CD4-positive, alpha-beta T cell treated with Interleukin-15 for 4 hours (primary cell): ENCODE measurements at places on chromosomes 2 and 18.

GRCh38 chr2:138531913-138532312 lies 30.3 kb downstream of the SPOPL start:
- no peak for DNase-seq

DNA sequence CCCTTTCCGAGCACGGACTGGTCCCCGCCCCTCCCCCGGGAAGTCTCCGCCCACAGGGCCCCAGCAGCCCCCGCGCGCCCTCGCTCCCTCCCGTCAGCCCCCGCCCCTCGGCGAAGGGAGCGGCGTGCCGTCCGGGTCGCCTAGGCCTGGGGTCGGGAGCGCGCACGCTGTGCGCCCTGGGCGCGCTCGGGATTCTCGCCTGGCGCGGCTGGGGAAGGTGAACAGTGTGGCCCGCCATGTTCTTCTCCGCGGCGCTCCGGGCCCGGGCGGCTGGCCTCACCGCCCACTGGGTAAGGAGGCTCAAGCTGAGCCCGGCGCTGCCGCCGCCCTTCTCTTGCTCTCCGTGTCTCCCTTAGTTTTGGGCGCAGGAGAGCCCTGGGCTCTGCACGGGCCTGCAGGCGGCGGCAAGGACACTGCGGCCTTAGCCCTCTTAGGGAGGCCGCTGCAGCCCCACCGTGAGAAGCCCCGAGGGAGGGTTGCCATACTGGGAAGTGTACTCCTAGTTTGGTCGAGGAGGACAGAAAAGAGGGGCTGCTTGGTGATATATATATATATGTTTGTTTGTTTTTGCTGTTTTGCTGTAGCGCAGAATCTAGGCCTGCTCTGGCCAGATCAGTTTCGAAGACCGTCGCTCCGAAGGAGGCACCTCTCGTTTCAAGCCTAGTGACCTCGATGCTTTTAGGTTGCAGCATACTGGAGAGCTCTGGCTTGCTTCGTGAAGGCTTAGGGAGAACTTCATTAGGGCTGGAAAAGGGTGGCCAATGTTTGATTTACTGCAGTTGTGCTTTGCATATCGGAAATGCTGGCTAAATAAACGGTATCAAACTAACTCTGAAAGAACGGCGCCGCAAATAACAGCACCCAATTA lies at the start of gene NDUFV2:
TSS of gene NDUFV2 (plus strand) at position 192 of the 868 bp plus-strand sequence. CDS start at position 237, 45 bp downstream.
- peak; percentile 97 for DNase-seq

GRCh38 chr2:230330725-230331124 lies 3.7 kb downstream of the SP140L start:
- no peak for DNase-seq

DNA sequence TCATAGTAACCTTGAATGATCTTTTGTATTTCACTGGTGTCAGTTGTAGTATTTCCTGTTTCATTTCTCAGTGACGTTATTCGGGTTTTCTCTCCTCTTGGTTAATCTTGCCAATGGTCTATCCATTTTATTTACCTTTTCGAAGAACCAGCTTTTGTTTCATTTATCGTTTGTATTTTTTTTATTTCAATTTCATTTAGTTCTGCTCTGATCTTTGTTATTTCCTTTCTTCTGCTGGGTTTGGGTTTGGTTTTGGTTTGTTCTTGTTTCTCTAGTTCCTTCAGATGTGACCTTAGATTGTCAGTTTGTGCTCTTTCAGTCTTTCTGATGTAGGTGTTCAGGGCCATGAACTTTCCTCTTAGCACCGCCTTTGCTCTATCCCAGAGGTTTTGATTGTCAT lies 36.7 kb downstream of the SP140 start:
- DNase-seq = peak; percentile 6

DNA sequence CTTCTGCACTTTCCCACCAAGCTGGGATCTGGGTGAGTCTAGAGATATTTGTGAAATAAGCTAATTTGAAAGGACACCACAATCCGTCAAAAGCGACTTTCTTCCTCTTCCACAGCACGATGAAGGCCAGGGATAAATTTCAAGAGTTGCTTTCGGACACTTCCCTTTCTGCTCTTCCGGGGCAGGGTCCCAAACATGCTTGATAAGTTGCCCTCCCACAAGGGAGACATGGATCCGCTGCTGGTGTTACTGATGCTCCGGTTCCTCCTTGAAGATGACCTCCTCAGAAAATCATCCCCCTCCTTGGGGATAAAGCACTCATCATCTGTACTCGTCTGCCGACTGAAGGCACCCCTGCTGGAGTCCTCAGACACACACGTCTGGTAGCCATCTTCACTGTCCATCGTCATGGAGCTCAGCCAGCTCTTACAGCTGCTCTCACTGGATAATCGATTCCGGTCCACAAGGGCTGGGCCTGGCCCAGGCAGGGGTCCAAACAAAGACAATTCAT lies 28.2 kb downstream of the CYTIP start:
- no peak for DNase-seq

- DNase-seq = no peak
Measured at GRCh38 chr2:5227062-5227699, 465.0 kb upstream of the SOX11 start.

- DNase-seq = peak; percentile 87
Measured at GRCh38 chr2:96538487-96539214, 2.1 kb downstream of the ARID5A start.

- DNase-seq = no peak
Measured at GRCh38 chr2:32743480-32744236, 115.8 kb downstream of the TTC27 start.

- DNase-seq = no peak
Measured at GRCh38 chr2:241505086-241505780, 3.2 kb downstream of the STK25 start.

- DNase-seq = no peak
Measured at GRCh38 chr2:101846973-101847372, 144.8 kb upstream of the IL1R2 start.

GRCh38 chr2:55416786-55417568 lies 2.7 kb downstream of the CCDC88A start:
- DNase-seq = no peak

DNA sequence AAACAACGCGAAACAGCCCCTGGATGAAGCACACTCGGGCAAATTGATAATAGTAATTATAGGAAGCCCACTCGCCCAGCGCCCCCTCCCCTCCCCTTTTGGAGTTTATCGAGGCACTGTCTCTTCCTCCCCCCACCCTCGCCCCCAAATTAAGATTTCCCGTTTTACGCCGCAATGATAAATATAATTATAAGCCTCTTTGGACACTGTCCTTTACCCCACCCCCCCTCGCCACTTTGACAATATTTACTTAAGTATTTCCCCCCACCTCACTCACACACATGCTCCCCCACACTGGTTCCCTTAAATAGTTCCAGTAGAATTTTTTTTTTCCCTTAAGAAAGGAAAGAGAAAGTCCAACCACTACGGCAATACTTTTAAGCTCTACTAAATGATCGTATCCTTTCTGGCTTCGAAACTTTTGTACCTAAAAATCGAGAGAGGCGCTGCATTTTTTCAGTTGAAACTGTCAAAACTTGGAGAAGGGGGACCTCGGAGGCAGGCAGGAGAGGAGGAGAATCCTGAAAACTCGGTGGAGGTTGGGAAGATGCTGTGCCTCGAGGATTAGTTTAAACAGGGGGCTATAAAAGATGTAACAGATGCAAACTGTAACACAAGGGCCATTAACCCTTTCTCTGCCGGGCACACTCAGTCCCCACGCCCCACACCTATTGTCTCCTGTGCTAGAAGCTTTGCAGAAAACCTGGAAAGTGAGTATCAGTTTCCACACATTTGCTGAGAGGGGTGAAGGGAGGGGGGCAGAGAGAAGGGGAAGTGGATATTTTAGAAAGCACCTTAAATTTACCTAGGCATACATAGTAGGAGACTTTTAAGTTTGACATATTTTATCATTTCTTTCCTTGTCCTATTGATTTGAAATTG lies 1.8 kb downstream of the ZEB2 start:
- no peak for DNase-seq
